ENCODE measurements at places on chromosomes 7 and 10.
A peak's percentile ranks its signal among the peaks of the same experiment; 100 is the strongest.

GRCh38 chr7:123492485-123492884, 41.9 kb downstream of the IQUB start:
- DNase-seq, result no peak

DNA sequence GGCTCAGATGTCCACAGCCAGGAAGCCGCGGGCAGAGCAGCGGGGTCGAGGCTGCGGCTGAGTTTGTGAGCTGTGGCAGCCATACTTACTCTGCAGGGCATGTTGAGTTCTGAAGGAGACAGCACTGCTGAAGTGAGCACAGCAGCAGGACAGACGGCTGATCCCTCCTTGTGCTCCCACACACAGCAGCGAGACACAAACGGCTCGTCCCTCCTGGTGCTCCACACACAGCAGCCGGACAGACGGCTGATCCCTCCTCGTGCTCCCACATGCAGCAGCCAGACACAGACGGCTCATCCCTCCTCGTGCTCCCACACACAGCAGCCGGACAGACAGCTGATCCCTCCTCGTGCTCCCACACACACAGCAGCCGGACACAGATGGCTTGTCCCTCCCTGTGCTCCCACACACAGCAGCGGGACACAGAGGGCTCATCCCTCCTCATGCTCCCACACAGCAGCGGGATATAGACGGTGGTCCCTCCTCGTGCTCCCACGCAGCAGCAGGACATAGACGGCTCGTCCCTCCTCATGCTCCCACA, 305.1 kb downstream of the PTPRN2 start:
- DNase-seq, result no peak

- DNase-seq, result peak; percentile 29
These were observed 7.5 kb upstream of the RBP3 start for GRCh38 chr10:47340608-47341170.

GRCh38 chr10:34999532-34999931, 90.6 kb downstream of the CUL2 start:
- no peak for DNase-seq

DNA sequence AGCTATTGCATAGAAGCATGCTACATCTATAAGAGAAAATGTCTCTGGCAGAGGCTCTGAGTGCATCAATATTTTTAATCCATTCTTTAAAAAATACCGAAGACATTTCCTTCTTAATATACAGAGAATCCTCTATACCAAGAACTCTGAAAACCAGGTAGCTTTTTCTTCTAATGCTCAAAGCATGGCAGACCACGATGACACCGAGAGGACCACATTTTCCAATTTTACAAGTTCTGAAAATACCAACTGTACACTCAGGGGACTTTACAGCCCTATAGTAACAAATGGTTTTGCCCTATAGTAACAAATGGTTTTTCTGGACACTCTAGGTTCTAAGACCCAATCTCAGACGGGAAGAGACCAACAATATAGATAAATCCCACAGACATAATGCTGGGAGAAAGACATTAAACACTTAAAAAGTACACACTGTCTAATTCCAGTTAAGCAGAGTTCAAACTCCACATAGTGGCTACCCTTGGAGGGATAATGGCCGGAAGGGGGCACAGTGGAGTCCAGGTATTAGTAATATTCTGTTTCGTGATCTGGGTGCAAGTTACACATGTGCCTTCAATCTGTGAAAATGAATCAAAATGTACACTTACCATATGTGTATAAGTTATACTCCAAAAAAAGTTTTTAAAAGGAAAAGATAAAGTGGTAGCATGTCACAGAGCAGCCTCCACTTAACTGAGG, 26.2 kb downstream of the CCDC6 start:
- DNase-seq, result no peak

GRCh38 chr10:22624287-22624738, 90.1 kb downstream of the PIP4K2A start:
- no peak for DNase-seq

GRCh38 chr7:91434836-91435235, 170.6 kb downstream of the FZD1 start:
- DNase-seq, result no peak

DNA sequence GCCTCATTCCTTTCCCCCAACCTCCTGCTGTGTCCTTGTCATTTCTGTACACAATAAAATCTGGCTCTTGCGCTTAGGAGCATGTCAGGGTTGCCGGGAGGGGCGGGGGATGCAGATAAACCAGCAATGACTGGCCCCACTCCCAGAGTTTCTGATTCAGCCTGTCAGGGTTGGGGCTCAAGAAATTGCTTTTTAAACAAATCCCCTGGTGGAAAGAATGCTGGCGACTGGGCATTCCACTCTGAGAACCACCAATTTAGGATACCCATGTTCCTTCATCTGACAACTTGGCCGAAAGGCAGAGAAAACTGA, 376.4 kb downstream of the TCERG1L start:
- no peak for DNase-seq

GRCh38 chr10:121303287-121303890, 294.9 kb downstream of the FGFR2 start:
- DNase-seq, result no peak

- no peak for DNase-seq
These were observed 4.4 kb downstream of the CUL1 start for GRCh38 chr7:148702876-148703670.

GRCh38 chr10:78896159-78896928, 172.4 kb upstream of the ZMIZ1 start:
- DNase-seq, result no peak

DNA sequence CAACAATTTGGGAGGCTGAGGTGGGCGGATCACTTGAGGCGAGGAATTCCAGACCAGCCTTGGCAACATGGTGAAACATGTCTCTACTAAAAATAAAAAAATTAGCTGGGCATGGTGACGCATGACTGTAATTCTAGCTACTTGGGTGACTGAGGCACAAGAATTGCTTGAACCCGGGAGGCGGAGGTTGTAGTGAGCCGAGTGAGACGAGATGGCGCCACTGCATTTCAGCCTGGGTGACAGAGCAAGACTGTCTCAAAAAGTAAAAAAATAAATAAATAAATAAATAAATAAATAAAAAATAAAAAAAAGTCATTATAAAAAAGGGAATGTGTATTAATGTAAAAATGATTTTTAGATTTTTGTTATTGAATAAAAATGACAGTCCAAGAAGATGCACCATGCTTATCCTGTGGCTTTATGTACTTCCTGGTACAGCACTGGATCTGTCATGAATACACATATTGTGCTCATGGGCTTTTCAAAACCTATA, 658.8 kb upstream of the LRRN3 start:
- DNase-seq, result no peak

DNA sequence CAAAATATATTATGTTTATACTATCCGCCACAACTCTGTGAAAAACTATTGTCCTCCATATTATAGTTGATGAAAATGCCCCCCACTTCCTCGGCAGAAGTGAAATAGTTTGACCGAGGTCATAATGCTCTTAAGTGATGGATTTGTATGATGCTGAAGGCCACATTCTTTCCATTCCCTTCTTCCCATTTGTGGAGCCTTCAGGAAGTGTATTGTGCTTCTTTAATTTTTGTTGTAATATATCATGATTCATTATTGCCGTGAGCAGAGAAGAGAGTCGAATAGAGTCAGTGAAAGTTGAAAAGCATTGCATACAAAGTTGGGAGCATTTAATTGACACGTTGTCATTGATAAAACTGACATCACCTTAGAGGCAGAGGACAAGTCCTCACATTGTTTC, 460.3 kb downstream of the SUGCT start:
- no peak for DNase-seq

- DNase-seq, result no peak
These were observed 49.0 kb upstream of the VIPR2 start for GRCh38 chr7:159193543-159194090.

DNA sequence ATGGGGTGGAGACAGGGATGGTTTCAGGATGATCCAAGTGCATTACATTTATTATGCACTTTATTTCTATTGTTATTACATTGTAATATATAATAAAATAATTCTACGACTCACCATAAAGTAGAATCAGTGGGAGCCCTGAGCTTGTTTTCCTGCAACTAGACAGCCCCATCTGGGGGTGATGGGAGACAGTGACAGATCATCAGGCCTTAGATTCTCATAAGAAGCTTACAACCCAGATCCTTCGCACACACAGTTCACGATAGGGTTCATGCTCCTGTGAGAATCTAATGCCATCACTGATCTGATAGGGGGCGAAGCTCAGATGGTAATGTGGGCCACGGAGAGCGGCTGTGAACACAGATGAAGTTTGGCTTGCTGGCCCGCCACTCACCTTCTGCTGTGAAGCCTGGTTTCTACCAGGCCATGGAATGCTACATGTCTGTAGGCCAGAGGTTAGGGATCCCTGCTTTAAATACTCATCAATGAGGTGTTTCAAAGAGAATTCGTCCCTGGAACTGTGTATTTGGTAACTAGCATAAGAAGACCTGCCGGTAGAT, 21.2 kb upstream of the PRKCQ start:
- DNase-seq, result no peak

GRCh38 chr7:121282129-121282528, 46.7 kb upstream of the WNT16 start:
- DNase-seq, result no peak

- DNase-seq, result no peak
These were observed 550.6 kb upstream of the SEMA3D start for GRCh38 chr7:85737426-85737825.

DNA sequence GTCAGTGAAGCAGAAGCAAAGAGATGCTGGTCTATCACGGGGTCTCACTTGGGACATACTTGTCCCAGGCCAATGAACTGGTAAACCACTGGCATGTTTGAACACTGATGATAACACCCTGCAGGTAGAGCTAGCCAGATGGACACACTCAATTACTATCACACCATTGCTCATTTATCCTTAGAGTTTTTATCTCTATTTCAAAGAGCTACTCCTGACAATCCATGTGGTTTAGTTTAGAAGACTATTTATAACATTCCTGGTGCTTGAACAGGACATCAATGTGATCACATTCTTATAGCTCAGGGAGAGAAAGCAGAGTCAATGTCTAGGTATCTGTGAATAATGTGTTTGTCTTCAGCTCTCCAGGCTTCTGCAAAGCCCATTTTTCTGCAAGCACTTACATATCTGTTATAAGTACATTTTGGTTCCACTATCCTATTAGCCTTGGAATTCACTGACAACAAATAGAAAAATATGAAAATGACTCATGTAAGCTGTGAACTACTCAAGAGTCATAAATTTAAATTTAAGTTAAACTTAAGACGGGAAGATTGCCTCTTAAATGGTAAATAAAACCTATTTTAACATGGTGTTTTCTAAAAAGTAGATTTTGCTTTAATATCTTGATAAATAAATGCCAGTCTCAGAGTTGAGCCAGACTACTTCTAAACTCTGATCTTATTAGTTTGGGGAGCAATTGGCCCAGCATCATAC, 106.7 kb upstream of the MBL2 start:
- DNase-seq, result no peak

GRCh38 chr7:71558806-71559613, 427.1 kb downstream of the GALNT17 start:
- no peak for DNase-seq

- no peak for DNase-seq
These were observed 316.6 kb upstream of the TMEM229A start for GRCh38 chr7:124349443-124349842.

DNA sequence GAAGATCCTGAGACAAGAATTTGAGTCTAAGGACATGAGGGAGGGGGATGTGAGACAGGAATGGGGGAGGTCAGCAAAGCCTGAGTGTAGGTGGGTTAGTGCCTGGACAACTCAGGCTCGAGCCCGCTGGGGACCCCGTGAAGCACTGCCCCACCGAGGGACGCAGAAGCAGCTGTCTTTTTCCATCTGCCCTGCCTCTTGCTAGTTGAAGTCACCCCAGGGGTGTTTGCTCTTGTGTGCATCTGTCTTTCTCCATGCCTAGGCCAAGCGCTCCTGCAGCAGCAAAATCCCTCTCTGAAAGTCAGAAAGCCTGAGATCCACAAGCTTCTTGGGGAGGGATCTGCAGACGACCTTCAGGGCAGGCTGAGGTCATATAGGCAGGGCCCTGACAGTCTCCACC, 79.0 kb upstream of the CELF2 start:
- DNase-seq, result no peak

DNA sequence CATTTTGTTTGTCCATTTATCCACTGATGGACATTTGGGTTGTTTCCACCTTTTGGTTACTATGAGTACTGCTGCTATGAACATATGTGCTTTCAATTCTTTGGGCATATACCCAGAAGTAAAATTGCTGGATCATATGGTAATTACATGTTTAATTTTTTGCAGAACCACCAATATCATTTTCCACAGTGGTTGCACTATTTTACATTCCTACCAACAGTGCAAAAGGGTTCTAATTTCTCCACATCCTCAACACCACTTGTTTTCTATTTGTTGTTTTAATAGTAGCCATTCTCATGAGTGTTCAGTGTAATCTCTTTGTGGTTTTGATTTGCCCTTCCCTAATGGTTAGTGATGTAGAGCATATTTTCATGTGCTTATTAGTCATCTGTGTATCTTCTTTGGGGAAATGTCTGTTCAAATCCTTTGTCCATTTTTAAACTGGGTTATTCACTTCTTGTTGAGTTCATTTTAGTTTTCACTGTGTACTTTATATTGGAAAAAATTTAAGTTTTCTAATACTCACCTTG, 101.9 kb downstream of the HIBADH start:
- DNase-seq, result no peak

DNA sequence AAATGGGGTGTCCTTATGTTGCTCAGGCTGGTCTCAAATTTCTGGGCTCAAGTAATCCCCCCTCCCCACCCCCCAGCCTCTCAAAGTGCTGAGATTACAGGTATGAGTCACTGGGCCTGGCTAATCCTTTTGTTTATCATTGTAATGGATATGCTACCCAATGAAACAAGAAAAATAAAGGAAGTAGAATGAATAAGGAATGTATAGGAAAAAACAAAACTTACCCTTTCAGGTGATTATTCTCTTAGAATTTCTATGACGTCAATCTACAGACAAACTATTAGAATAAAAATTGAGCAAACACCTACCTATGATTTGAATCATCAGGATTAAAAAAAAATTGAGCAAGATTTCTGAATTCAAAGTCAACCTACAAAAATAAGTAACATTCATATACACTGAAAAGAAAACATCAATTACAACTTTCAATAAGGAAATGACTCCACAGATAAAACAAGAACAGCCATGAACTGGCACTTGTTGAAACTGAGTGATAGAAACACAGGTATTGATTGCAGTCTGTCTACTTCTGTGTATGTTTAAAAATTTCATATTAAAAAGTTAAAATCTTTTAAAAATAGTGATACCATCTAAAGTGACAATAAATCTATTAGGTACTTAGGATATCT, 12.2 kb downstream of the ADAM12 start:
- DNase-seq, result no peak

- no peak for DNase-seq
These were observed 54.4 kb downstream of the ZRANB1 start for GRCh38 chr10:124996127-124996853.

DNA sequence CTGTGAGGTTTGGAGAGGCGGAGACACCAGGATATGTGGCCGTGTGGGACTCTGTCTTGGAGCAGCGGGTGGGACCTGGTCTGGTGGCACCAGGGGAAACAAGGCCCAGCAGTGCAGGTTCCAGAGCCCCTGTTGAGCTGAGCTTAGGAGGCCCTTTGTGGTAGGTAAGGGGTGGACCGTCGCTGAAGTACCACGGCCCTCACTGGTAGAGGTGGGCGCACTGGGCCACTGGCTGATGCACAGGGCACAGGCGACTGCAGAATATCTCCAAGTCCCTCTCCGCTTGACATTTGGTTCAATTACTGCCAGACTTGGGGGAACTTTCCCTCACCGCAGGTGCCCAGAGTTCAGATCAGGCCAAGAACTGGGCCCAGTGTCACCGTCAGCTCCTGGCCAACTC, 27.3 kb downstream of the DOCK1 start:
- no peak for DNase-seq

Data from activated naive CD8-positive, alpha-beta T cell treated with anti-CD3 and anti-CD28 coated beads, Interleukin-2, amount 50 U/mL, for 16 hours (primary cell).